ENCODE measurements at places on chromosomes 6 and 20.

- peak; percentile 91 for DNase-seq
Measured at GRCh38 chr20:34365765-34366213, 2.7 kb downstream of the ITCH start.

DNA sequence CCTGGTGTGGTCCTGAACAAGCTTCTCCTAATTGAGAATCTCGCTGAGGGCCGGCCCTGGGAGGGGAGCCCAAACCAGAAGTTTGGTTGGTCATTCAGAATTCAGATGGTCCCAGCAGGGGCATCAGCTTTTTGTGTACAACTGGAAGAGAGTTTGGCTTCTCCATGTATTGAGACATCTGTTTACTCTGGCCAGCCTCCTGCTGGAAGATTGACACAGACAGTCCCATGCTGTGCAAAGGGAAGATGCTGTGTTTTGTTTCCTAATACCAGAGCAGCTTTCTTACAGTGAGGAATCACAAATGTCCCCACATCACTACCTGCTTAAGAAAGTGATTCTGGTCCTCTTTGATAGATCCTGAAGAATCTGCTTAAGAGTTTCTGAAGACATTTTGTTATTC is 97.8 kb downstream of the PLEKHG1 start:
- no peak for DNase-seq

GRCh38 chr6:150606647-150607328 is 7.1 kb downstream of the PLEKHG1 start:
- no peak for DNase-seq

GRCh38 chr20:40668449-40669228 is 20.4 kb downstream of the MAFB start:
- no peak for DNase-seq

GRCh38 chr6:113734982-113735381 is 122.2 kb upstream of the MARCKS start:
- no peak for DNase-seq

DNA sequence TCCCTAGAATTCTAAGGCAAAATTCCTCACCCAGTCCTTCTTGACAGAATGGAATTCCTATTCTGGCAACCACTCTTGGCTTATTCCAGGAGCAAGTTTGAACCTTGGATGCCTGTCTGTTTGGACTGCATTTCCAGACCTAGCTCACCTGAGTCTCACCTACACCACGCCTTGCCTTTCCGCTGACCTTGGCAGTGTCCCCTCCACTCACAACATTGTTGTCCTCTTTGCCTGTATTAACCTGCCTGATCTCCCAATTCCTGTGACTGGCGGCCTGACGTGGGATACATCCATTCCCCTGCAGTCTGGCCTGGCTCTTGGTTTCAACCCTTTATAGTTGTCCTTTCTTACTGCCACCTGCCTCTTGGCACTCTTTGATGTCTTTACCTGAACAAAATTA is 281.4 kb upstream of the SOX4 start:
- DNase-seq: no peak

DNA sequence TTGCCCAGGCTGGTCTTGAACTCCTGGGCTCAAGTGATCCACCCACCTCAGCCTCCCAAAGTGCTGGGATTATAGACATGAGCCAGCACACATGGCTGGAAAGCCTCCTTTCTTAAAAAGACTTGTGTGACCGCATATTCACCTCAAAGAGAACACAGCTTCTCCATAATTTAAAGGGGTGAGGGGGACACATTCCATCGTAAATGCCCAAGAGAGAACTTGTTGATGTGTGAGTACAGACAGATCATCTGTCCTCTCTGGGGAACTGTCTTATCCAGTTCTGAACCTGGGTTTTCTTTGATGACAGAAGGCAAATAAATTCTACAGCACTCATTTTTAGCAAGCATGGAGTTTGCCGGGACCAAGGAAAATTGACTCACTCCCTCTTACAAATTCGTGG is 47.2 kb downstream of the NFATC2 start:
- DNase-seq: no peak

DNA sequence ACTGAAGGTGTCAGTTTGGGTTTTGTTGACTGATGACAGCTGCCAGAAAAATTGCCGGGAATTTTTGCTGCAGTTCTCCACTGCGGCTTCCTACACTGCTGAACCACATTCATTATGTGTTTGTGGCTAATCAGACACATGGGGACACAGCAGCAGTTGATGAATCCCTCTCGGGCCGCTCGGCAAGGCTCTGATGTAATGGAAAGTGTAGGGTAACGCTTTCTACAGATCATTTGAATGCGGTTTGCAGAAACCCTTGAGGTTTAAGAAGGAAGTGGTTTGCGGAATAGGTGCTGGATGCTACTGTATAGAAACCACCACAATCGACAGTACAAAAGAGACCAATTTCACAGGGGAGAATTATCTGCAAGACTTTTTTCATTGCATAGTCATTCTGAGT is 138.7 kb upstream of the SASH1 start:
- DNase-seq: peak; percentile 55

DNA sequence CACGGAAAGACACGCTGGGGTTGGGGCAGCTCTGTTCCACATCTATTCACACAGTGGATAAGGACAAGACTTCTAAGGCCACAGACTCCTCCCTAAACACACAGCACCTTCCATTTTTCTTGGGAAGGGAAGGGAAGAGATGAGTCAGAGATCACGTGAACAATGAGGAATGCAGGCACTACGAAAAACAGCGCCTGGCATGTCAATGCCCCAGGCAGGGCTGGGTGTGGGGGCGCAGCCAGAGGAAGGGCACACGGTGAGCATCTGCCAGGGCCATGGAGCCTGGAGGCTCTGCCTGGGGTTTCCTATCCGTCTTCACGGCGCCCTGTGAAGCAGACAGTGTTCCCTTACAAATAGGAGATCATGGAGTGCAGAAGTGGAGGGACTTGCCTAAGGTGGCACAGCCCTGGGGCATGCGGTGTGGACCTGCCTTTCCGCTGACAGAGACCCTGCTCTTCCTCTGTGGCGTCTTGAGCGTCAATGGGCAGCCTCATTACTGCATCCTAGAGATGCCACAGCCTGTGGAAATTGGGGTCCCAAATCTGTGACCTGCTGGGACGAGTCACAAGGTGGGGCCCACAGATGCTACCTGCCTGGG is 15.4 kb downstream of the UNC93A start:
- DNase-seq: no peak

DNA sequence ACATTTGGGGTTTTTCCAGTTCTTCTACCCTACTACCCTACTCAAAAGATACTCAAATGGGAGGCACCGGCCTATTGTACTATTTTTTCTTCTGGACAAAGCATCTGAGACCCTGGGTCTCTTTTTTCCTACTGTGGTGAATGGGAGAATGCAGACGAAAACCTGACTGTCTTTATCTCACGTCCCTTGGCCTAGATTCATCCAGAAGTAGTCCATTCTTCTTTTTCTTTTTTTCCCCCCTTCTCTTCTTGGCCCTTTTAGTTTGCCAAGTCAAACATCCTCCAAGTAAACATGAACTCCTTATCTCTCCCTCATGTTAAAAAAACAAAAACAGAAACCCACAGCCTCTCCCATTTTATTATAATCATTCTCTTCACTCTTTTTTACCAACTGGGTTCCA is 8.7 kb upstream of the ILRUN start:
- no peak for DNase-seq
